Tongue (tissue), 3 donors: ENCODE measurements at places on chromosomes 3 and 15.
A peak's percentile ranks its signal among the peaks of the same experiment; 100 is the strongest.

GRCh38 chr3:109927161-109927560, 589.8 kb upstream of the DPPA4 start:
- DNase-seq = no peak

- no peak for DNase-seq
Observed at GRCh38 chr3:183620252-183620628, 15.2 kb upstream of the KLHL24 start.

DNA sequence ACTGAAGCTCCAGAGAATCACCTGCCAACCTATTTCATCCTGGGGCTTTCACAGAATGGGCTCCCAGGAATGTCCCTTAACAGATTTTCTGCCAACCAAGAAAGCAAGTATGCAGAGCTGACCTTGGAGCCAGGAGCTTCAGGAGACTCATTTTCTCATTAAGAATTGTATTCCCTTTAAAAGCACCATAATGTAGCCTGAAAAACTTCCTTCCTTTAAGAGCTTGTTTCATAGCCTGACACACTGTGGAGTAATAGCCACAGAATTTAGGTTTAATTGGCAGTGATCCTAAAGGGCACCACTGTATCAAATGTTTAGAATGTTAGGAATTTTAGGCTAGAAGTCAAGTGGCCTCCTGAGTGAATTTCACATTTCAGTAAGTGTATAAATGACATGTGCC, 309.8 kb downstream of the GBE1 start:
- no peak for DNase-seq

DNA sequence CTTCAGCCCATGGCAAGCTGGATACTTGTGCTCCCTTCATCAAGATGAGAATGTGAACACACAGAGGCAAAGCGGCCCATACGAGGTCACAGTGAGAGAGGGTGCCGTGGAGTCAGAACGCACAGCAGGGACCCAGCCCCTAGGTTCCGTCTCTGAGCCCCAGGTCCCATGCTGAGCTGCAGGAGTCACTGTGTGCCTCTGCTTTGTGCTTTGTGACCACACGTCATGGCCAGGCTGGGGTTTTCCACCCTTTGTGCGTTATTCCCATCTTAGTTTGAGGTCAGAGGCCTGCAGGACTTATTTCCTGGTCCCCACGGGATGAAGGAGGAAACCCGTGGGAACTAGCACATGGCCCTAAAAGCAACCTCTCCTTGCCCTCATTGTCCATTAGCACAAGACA, 140.3 kb downstream of the TJP1 start:
- DNase-seq = no peak

GRCh38 chr3:154884952-154885351, 195.2 kb upstream of the MME start:
- no peak for DNase-seq

GRCh38 chr15:99704444-99704838, 28.8 kb downstream of the LYSMD4 start:
- peak; percentile 94 for DNase-seq

GRCh38 chr3:59367150-59367549, 317.3 kb upstream of the CFAP20DC start:
- DNase-seq = no peak

- no peak for DNase-seq
Observed at GRCh38 chr3:11826628-11827265, 19.9 kb downstream of the TAMM41 start.

GRCh38 chr3:143101792-143102381, 17.7 kb upstream of the CHST2 start:
- no peak for DNase-seq

DNA sequence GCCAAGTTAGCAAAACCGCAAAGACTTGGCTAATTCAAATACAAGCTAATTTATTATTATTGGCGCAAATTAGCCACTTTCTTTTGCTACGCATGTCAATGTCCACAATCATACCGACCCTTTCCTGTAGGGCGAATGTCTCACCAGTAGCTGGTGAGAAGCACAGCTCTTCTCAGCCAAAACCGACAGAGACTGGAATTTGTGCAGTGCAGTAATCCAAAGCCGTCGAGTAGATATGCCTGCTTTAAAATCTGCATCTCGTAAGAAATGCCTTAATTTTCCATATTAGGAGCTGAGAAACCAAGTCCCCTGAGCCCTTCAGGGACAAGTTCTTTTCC, 614 bp upstream of the MINDY2 start:
- no peak for DNase-seq

- DNase-seq = no peak
Observed at GRCh38 chr3:83715307-83715706, 1243.5 kb upstream of the CADM2 start.

DNA sequence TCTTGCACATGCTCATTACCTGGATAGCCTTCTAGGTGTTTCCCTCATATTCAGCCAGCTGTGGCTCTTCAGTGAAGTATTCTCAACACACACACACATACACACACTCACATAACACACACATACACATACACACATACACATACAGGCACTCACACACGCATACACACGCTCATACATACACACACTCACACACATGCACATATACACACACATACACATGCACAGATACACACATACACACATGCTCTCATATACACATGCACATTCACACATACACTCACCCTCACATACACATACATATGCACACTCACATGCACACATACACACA, 41.2 kb downstream of the GRK7 start:
- no peak for DNase-seq

- DNase-seq = peak; percentile 64
Observed at GRCh38 chr15:68806220-68807060, 14.3 kb downstream of the ANP32A start.

DNA sequence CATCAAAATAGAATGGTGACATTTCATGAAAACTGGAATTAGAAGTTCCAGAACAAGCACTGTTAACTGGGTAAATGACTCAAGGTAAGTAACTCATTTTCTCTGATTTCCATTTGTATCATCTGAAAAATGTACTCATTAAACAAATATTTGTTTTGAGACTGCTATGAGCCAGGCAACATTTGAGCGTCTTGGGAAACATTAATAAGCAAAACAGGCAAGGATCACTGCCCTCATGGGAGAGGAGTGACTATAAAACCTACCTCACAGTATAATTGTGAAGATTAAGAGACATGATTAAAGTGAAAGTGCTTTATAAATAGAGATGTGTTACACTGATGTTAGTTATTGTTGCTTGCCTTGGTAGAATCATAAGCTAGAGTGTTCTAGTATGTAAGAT, 711.8 kb upstream of the UBE2E2 start:
- no peak for DNase-seq

- peak; percentile 6 for DNase-seq
Observed at GRCh38 chr3:20503394-20504082, 317.5 kb upstream of the SGO1 start.

GRCh38 chr3:186268616-186269448, 93.2 kb downstream of the DGKG start:
- no peak for DNase-seq

DNA sequence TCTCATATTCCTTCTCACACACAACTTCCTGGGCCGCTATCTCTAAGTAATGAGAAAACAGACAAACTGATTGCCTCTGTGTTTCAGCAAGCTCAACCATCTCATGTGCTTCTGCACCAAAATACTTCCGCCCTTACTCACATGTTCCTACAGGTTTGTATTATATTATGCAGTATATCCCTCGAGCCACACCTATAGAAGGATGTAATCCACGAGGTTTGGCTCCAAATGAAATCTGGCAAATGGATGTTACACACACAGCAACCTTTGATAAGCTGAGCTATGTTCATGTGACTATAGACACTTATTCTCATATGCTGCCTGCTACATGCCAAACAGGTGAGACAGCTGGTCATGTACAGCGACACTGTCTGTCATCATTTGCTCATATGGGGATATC, 22.6 kb downstream of the CCRL2 start:
- DNase-seq = no peak

DNA sequence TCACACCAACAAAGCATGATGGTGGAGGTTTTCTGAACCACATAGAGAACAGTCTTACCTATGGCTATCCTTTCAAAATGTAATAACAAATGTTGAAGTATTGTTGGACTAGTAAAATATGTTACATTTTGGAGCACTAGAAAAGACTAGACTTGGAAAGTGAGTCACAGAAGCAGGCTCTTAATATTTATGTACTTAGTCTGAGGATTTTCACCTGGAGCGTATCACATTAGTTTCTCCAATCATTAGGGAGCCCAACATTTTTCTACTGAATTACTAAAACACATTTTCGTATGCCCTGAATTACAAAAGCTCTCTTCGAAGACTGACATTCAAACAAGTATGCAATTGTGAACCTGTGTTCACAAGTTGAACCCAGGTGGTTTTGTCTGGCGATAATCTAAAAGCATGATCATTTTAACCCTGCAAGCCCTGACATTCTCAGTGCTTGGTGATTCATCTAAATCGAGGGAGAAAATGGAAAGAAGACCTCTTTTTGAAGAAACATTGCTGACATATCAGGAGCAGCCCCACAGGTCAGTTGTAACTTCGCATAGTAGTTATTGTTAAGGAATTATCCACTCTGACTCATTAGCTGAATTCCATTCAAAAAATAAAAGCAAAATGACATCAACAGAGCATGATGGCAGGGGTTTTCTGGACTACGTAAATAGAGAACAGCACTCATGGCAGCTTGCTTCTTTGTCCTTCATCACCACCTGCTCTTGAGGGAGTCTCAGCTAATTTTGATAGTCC, 679.8 kb upstream of the NECTIN3 start:
- DNase-seq = no peak

DNA sequence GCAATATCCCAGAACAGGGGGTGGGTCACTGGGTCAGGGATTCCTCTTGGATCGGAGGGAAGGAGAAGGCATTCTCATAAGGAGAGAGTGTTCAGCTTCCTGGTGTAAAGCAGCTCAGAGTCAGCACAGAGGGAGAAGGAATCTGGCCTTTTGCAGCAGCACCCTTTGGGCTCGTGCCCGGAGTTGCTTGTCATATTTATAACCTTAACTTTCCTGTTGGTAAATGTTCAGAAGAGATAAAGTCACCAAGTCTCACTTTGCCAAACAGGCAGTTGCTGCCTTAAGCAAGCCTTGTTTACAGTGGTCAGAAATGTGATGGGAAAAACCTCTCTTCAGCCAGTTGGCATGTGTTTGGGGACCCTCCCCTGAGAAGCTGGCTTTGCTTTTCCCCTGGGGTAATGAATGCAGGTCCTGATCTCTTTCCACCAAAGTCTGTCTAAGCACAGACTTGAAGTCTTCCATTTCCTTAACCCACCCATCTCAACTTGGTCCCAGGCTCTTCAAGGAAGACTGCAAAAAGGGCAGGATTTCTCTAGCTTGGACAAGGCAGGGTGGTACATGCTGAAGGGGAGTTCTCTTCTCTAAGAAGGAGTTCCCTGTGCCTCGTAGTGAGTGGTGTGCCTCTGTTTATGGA, 206.9 kb upstream of the BHLHE40 start:
- DNase-seq = peak; percentile 29

- DNase-seq = peak; percentile 54
Observed at GRCh38 chr3:28286595-28286994, 45.2 kb downstream of the CMC1 start.

DNA sequence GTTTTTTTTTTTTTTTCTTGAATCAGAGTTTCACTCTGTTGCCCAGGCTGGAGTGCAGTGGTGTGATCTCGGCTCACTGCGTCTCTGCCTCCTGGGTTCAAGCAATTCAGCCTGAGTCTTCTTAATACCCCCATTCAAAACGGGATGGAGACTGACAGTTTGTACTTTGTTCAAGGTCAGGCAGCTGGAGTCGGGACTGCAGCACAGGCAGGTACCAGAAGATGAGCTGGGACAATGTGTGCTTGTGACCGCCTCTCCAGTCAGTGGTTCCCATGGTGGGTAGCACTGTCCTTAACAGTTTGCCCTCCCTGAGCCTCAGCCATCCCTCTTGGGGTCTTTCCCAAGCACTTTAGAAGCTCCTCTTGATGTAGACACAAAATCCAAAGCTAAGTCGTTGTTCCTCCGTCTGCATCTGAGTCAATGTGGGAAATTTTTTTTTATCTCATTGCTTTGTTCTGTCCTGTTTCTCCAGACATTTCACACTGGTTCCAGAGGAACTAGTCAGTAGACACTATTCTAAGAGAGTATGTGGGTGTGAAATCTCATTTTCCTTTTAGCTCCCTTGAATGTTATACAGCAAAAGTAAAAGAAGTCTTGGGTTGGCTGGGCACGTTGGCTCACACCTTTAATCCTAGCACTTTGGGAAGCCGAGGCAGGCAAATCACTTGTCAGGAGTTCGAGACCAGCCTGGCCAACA, 5.3 kb upstream of the TTLL13 start:
- DNase-seq = no peak

- no peak for DNase-seq
Observed at GRCh38 chr15:23606226-23606625, 40.8 kb downstream of the MKRN3 start.

GRCh38 chr3:36877930-36878685, 66.7 kb downstream of the TRANK1 start:
- no peak for DNase-seq

DNA sequence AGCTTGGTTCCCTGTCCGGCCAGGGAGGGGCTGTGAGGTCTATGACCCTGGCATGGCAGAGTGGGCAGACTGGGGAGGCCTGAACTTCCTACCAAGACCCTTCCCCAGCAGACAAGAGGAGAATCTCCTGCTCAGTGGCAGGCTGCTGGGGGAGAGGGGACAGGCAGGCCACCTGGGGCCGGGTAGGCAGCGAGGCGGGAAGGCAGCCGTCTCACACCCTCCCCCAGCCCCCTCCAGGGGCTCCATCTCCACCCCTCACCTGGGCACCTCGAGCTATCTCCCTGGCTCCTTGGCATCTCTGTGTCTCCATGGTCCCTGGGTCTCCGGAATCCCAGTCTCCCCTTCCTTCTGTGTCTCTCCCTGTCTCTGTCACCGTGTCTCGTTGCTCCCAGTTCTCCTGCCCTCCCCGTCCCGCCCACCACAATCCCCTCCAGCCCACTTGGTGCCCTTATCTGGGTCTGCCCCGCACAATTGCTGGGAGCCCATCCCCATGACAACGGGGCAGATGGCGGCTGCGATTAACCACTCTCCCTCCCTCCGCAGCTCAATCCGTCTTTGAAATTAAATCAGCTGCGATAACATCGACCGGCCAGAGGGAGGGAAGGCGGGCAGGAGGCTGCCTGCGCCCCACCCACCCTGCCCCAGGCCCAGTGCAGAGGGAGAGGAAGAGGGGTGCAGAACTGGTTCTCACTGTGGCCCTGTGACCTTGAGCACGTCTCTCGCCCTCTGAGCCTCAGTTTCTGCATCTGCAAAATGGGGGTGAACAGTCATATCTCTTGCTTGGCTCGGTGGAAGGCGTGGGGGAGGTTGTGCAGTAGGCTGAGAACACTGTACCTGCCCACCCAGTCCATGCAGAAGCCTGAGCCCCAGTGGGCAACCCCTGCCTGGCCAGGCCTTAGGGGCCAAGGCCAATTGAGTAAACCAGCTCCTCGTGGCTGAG, 9.6 kb downstream of the DNAJB8 start:
- peak; percentile 12 for DNase-seq

GRCh38 chr3:52798978-52799476, 4.4 kb downstream of the ITIH3 start:
- DNase-seq = no peak

GRCh38 chr3:76034649-76035048, 249.3 kb upstream of the ZNF717 start:
- no peak for DNase-seq

- no peak for DNase-seq
Observed at GRCh38 chr15:77168616-77169015, 97.7 kb upstream of the TSPAN3 start.

GRCh38 chr3:8239718-8240695, 261.6 kb upstream of the LMCD1 start:
- peak; percentile 64 for DNase-seq
